Motor neuron (in vitro differentiated cells): ENCODE measurements at places on chromosomes 11 and 22.

GRCh38 chr22:41504816-41505215 lies 35.9 kb downstream of the ACO2 start:
- no peak for ATAC-seq

DNA sequence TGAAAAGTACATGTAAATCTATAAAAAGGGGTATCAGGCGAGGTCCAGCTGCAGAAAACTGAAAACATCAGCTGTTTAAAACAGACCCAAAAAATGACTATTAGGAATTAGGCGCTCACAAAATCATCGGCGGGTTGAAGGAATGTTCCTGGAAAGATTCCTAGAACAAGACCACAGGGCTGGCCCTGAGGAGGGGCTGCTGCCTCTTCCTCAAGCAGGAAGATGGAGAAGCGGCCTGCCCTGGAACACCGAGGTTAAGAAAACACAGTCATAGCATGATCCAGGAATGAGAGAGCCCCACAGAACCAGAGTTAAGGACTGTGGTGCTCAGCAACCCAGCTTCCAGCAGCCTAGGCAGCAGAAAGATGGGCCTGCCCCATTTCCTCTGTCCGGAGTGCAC lies 78.4 kb downstream of the C11orf91 start:
- ATAC-seq: no peak

DNA sequence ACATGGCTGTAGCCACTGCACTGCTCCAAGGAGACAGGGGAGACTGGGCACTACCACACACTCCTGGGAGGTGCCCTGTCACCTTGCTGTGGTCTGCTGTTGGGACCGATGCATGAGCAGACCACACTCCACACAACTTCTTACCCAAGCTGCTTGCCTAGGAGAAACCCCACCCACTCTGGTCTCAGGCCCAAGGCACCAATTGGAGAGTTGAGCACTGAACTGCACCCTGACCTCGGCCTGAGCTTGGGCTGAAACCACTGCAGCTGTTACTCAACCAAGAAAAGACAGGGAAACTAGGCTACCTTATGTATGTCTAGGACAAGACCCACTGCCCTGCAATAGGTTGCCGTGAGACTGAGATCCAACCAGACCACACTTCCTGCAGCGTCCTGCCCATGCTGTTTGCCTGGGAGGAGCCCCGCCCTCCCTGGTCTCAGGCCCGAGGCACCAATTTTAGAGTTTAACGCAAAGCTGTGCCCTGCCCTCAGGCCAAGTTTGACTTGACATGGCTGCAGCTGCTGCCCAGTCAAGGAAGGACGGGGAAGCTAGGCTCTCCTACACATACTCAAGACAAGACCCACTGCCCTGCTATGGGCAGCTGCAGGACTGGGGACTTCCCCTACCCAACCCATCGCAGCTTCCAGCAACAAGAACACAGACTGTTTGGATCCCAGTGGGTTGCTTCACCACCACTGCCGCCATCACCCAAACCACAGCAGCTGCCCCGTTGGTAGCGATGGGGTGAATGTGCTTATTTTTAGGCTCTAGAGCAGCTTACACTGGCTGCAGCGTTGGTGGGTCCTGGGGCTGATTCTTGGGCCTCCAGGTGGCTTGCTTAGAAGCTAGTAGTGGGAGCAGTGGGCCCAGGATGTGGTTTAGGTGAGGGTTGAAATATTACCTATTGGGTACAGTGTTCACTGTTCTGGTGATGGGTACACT lies 66.8 kb downstream of the BRD1 start:
- no peak for ATAC-seq

GRCh38 chr11:124880290-124880611 lies 15.0 kb downstream of the ROBO3 start:
- no peak for ATAC-seq

GRCh38 chr11:64409278-64409677 lies 50.3 kb downstream of the RPS6KA4 start:
- ATAC-seq: no peak

- ATAC-seq: no peak
Observed at GRCh38 chr11:104738918-104739317, 159.3 kb downstream of the CASP12 start.

DNA sequence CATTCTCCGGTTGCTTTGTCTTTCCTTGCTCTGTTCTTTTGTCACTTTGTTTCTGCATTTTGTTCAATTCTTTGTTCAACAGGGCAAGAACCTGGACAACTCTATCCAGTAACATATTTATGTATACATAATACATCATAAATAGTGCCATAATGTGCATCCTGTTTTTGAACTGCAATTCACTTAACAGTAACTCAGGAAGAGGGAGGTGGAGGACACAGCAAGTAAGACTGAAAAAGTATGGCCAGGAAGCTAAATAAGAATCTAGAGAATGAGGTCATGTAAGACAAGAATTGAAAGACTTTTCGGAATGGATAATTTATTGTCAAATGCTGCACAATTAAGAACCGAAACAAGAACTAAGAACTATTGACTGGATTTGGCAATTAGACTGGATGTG lies 29.2 kb upstream of the CHORDC1 start:
- ATAC-seq: no peak

DNA sequence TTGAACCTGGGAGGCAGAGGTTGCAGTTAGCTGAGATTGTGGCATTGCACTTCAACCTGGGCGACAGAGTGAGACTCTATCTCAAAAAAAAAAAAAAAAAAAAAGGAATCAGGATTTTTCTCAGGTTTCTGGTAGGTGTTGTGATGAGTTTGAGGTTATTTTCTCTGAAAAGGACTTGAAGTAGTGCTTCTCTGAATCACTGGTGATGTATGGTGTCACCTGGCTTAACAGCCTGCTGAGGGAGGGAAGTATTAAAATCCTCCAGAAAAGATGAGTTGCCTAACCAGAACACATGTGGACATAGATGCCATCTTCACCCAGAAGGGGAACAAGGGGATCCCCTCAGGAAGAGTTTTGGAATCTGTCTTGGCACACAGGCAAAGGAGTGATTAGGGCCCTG lies 20.1 kb downstream of the SMARCB1 start:
- no peak for ATAC-seq

DNA sequence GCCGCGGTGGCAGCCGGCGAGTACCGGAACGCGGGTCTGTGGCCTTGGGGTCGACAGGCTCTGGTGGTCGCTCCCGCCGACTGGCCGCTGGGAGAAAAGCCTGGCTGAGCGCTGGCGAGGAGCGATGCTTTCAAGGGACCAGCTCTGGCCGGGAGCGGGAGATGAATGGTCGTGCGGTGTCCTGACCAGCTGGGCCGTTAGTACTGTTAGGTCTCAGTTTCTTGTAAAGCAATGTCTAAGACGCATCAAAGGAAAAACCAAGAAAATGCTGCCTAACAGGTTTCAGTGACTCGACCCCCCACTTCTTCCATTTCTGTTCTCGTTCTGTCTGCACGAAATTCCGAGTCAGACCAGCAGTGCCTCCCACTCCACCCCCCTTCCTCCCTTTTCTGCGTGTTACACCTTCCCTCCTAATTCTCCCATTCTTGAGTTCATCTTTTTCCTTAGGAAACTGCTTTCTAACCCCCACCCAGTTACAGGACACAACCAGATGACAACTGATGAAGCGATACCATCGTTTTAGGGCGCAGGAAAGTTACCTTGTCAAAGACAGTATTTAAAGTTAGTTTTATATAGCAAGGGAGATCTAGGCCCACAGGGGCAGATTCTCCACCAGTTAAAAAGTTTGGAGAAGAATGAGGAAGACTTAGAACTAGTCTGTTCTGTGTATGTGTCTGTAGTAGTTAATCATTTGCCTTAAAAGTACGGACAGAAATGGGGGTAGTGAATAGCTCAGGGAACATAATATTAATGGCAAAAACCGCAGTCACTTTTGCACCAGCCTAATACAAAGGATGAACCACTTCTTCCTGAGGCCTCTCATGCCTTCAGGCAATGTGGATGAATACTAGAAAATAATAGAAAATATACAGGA lies 1.0 kb downstream of the CUL5 start:
- ATAC-seq: peak; percentile 32

DNA sequence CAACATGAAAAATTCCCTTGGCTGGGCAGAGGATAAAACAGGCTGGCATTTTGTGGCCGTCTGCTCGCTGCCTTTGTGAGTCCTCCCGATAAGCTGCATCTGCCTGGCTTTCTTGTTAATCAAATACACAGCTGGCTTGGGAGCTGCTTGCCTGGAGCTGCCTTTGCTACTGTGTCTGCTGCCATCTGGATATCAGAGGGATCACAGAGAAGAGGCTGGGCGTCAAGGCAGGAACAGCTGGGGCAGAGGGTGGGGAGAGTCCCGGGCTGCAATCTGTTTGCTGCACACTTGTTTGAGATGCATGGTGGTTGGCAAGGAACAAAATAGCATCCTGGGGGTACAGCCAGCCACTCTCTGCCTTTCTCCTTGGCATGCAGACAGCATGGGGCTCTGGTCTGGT lies 36.0 kb downstream of the COMMD9 start:
- peak; percentile 83 for ATAC-seq

DNA sequence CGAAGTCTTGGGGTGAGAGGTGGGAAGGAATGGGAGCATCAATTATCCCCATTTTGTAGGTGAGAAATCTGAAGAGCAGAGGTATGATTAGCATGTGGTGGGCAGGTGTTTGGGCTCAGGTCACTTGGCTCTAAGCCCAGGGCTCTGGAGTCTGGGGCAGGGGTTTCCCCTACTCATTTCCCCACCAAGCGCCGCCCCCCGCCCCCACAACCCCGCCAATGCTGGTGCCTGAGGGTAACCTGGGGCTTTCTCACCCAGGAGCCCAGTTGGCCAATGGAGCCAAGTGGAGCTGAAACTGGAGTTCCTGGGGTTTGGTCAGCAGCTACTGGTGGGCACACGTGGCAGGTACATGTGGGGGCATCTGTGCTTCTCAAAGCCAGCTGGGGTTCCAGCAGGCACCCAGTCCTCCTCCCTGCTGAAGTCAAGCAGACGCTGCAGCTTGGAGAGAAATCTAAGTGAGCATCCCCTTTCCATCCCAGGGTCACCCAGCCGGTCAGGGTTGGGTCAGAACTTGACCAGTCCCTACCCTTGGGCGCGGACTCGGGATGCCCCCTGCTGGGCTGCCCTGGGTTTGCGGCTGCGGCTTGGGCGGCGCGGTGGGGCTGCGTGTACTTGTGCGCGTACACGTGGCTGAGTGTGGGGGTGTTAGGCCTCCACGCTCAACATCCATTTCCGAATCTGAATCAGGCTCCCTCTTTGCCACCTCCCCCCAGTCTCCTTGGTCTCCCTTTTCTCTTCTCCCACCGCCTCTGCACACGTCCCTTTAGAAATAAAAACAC lies 1.7 kb upstream of the CHRM1 start:
- no peak for ATAC-seq

- ATAC-seq: no peak
Observed at GRCh38 chr22:40007853-40008710, 13.3 kb downstream of the FAM83F start.

- peak; percentile 84 for ATAC-seq
Observed at GRCh38 chr11:108135845-108136544, 14.6 kb downstream of the ACAT1 start.

GRCh38 chr11:3616721-3617460 lies 24.9 kb downstream of the ART5 start:
- ATAC-seq: no peak

DNA sequence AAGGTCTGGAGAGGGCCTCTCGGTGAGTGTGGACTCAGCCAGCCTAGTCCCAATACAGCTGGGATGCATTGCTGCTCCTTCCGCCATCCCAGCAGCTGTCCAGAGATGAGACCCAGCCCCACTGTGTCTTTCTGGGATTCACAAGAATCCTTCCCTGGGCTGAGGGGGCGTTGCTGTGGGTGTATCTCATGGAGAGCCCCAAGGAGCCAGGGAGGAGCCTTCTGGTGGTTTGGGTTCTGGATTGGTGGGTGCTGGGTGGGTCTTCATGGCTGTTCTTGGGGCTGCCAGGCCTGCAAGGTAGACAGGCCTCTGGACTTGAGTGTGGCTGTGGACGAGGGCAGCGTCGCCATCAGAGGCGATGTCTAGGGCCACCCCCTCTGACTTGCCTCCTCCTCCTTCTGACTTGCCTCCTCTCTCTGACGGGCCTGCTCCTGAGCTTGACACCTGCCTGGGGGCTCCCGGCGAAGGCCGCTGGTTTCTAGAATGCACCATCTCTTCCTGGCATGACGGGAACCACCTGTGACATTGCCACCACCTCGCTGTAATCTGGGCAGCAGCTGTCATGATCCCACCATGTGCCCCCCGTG lies 17.2 kb downstream of the KCNQ1 start:
- ATAC-seq: no peak
